Mucosa of descending colon (tissue), 3 donors: ENCODE measurements at places on chromosomes 7 and 10. TPM values are rescaled to one million over a fixed set of nuclear protein-coding genes. Genes with fewer than 3 reads are reported as not detected.

CFTR gene
- 176 TPM for total RNA-seq

ZNF394 gene
- 30.5 TPM for total RNA-seq

RNF32 gene
- 2.0 TPM for total RNA-seq

AFAP1L2 gene
- total RNA-seq, result 23.4 TPM

MMD2 gene
- total RNA-seq, result not detected

MAT1A gene
- total RNA-seq, result not detected

SLC13A1 gene
- total RNA-seq, result 0.63 TPM

PLPP4 gene
- total RNA-seq, result not detected

KIAA1549 gene
- total RNA-seq, result 2.1 TPM

CDH23 gene
- 3.6 TPM for total RNA-seq

MRM2 gene
- 17.2 TPM for total RNA-seq
